ENCODE measurements at places on chromosomes 7 and 10. TPM values are rescaled to one million over a fixed set of nuclear protein-coding genes. Genes with fewer than 3 reads are reported as not detected.

GRCh38 chr7:2524808-2525657, 5.5 kb downstream of the LFNG start:
- DNase-seq, result no peak

- no peak for DNase-seq
Observed at GRCh38 chr7:369476-370258, 79.7 kb downstream of the FOXL3 start.

DNA sequence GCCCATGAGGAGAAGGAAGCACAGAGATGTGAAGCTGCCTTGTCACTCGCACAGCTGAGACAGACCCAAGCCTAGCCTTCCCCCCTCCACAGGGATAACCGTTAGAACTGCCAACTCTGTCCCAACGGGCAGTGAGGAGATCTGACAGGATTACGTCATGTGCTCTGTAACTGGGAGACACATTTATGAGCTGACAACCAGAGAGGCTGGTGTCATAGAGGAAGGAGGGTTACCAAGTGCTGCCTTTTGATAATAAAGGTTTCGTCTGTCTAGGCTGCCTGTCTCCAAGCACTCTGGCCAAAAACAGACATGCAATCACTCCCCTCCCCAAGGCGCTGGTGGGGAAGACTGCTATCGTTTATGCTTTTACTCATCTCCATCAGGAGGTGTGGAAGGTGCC, 165.9 kb downstream of the PLXNA4 start:
- no peak for DNase-seq

DNA sequence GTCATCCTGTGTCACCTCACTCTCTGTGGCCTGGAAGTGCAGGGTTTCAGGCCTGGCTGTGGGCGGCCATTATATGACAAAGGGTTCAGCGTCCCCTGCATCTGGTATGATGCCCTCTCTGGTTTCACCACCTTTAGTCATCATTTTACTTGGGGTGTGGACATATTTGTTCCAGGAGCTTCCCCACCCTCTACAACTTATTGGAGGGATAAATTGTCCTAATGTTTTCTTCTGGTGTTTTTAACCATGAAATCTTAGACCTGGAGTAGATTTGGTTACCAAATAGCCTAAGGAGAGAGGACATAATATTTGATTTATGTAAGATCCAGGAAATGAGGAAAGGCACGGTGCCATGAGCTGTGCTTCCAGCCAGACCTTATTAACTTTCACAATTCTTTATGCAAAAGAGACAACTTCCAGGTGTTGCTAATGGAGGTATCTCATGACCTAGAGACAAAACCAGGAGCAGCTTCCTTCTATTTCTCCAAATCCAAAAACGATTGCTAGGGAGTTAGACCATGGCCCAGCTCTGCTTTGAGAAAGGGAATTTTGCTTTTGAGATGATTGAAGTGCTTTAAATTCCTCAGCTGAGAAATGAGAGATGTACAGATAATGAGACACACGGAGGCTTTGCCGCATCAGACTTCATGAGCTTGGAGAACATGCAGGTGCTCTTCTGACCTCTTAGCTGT, 20.9 kb downstream of the WBP1L start:
- no peak for DNase-seq

GRCh38 chr7:123748171-123748733, 551 bp downstream of the WASL start:
- DNase-seq, result peak; percentile 21

- DNase-seq, result no peak
Observed at GRCh38 chr10:79027147-79028055, 41.4 kb upstream of the ZMIZ1 start.

DNA sequence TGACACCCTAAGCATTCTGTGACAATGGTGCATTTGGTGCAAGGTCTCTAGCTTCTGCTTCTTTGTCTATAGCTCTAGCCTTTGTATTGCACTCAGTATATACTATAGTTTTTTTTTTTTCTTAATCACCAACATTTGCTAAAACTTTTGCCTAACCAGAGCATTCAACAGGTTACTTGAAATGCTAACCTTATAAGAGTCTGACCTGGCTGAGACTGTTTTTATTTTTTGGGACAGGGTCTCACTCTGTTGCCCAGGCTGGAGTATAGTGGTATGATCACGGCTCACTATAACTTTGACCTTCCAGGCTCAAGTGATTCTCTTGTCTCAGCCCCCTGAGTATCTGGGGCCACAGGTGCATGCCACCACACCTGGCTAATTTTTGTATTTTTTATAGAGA, 92.4 kb downstream of the ZNF365 start:
- no peak for DNase-seq

- DNase-seq, result no peak
Observed at GRCh38 chr10:132245056-132245455, 58.3 kb downstream of the DPYSL4 start.

The TBX20 gene
- total RNA-seq, result not detected
